ENCODE measurements at places on chromosomes 2 and 18. TPM values are rescaled to one million over a fixed set of nuclear protein-coding genes. Genes with fewer than 3 reads are reported as not detected.

Gene SCG2
- polyA plus RNA-seq: 6.7 TPM

Gene GCC2
- polyA plus RNA-seq: 20.6 TPM

Gene C2orf72
- polyA plus RNA-seq: 20.0 TPM

Gene SCYGR4
- not detected for polyA plus RNA-seq

Gene UPP2
- polyA plus RNA-seq: 0.06 TPM

Gene CLEC4F
- not detected for polyA plus RNA-seq

Gene GRHL1
- under 0.01 TPM for polyA plus RNA-seq

Gene ACVR1C
- 1.6 TPM for polyA plus RNA-seq

Gene CD207
- polyA plus RNA-seq: not detected

Gene DPYSL5
- polyA plus RNA-seq: 0.74 TPM

Gene SPATA3
- not detected for polyA plus RNA-seq

Gene LRP1B
- 0.06 TPM for polyA plus RNA-seq

Gene SERPINB12
- not detected for polyA plus RNA-seq

Gene ZDBF2
- polyA plus RNA-seq: 0.23 TPM

Gene POMC
- 3.0 TPM for polyA plus RNA-seq

Gene SP3
- polyA plus RNA-seq: 24.6 TPM

Gene RESP18
- polyA plus RNA-seq: not detected

Gene SIX3
- polyA plus RNA-seq: not detected

Gene ADAM23
- under 0.01 TPM for polyA plus RNA-seq

Gene DHRS9
- 150 TPM for polyA plus RNA-seq

Gene CRYBA2
- 10.8 TPM for polyA plus RNA-seq

Gene ABCG8
- under 0.01 TPM for polyA plus RNA-seq

Gene PJVK
- not detected for polyA plus RNA-seq

Gene OR6B2
- not detected for polyA plus RNA-seq

Gene STPG4
- polyA plus RNA-seq: 0.12 TPM

Gene FRZB
- 3.7 TPM for polyA plus RNA-seq

Gene LAMA1
- polyA plus RNA-seq: 19.2 TPM

Gene RAB6C
- polyA plus RNA-seq: 0.03 TPM

Gene FAM124B
- 0.23 TPM for polyA plus RNA-seq

Gene SERPINB10
- not detected for polyA plus RNA-seq

Gene CUL3
- polyA plus RNA-seq: 63.0 TPM

Gene PRSS56
- polyA plus RNA-seq: not detected

Gene CMPK2
- 3.6 TPM for polyA plus RNA-seq

Gene RAB12
- 14.4 TPM for polyA plus RNA-seq

Gene GPBAR1
- polyA plus RNA-seq: 0.60 TPM

Gene BOLL
- polyA plus RNA-seq: not detected

Measured in sigmoid colon (tissue), 7 donors.